ENCODE measurements at places on chromosomes 12 and 14.

DNA sequence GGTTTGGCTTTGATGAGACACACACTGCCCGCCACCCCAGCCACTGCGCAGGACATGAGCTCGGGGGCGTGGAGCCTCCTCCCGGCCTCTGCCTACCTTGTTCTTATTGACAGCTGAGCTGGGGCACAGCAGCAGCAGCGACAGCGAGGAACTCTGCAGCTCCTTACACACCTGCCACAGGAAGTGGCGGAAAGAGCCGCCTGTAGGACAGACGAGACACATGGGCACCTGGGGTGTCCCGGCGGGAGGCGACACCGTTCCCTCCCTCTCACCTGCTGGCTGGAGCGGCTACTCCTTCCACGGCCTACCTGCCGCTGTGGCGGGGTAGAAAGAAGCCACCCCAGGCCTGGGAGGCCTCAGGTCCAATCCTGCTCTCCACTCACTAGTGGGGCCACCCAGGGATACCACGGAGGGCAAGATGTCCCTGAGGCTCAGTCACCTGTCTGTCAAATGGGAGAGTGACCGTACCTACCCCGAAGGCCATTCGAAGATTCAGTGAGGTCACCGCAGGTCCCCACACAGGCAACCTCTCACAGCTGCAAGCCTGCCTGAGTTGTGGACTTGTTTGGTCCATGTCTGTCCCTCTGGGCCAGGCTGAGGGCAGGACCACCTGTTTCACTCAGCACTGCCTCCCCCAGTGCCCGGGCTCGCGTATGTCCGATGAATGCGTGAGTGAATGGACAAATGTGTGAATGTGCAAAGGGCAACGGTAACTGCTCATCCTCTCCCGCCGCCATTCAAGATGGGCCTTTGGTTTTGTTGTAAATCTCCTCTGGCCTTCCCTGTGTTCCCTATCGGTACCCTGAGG, 42.6 kb downstream of the TRAFD1 start:
- no peak for DNase-seq

- DNase-seq, result peak; percentile 62
These were observed 21.2 kb downstream of the PRPF40B start for GRCh38 chr12:49644620-49644994.

DNA sequence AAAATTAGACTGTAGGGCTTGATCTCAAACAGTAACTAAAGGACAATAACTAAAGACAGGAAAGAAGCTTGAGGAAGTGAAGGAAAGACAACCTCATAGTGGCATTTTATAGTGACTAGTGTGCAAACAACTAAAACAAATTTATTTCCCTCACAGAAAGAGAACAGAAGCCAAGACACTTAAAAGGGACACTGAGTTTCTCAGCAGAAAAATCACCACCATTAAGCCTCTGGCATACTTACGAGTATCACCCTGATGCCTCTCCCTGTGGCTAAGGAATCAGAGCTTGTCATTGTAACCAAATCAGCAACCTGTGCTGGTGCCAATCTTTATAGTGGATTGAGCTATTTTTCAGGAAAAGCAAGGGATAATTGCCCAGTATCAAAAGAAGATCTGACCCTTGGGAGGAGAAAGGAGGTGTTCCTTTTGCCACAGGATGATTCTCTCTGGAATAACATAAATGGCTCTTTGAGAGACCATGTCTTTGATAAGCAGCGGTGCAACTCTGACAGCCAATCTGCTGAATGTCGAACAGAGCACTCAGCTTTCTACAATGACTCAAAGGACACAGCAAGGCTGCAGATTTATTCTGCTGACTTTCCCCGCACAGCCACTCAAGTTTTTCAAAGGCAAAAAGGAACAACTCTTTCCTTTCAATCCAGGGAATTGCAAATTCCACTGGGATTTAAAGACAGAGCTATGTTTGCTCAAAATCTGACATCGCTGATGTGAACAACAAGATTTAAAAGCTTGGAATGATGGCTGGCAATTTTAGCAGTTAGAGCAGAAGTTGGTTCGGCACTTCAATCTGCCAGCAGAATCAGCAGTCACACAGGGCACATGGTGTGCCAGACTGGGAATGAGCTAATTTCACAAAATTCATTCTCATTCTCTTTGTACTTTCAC, 34.6 kb downstream of the ATF7 start:
- no peak for DNase-seq

- no peak for DNase-seq
These were observed 2.9 kb upstream of the CALM1 start for GRCh38 chr14:90393966-90394365.

- DNase-seq, result no peak
These were observed 65.3 kb downstream of the PRIMA1 start for GRCh38 chr14:93723001-93723400.

- no peak for DNase-seq
These were observed 65.5 kb upstream of the BDKRB2 start for GRCh38 chr14:96139169-96139568.

- DNase-seq, result no peak
These were observed 12.3 kb downstream of the CCDC91 start for GRCh38 chr12:28202374-28203130.

DNA sequence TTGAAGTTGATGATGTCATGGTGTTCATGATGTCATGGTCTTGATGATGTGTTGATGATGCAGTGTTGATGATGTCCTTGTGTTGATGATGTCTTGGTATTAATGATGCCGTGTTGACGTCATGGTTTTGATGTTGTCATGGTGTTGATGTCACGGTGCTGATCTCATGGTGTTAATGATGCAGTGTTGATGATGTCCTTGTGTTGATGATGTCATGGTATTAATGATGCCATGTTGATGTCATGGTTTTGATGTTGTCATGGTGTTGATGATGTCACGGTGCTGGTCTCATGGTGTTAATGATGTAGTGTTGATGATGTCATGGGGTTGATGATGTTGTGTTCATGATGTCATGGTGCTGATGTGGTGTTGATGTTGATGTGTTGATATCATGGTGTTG, 48.0 kb upstream of the RIMBP2 start:
- peak; percentile 10 for DNase-seq

DNA sequence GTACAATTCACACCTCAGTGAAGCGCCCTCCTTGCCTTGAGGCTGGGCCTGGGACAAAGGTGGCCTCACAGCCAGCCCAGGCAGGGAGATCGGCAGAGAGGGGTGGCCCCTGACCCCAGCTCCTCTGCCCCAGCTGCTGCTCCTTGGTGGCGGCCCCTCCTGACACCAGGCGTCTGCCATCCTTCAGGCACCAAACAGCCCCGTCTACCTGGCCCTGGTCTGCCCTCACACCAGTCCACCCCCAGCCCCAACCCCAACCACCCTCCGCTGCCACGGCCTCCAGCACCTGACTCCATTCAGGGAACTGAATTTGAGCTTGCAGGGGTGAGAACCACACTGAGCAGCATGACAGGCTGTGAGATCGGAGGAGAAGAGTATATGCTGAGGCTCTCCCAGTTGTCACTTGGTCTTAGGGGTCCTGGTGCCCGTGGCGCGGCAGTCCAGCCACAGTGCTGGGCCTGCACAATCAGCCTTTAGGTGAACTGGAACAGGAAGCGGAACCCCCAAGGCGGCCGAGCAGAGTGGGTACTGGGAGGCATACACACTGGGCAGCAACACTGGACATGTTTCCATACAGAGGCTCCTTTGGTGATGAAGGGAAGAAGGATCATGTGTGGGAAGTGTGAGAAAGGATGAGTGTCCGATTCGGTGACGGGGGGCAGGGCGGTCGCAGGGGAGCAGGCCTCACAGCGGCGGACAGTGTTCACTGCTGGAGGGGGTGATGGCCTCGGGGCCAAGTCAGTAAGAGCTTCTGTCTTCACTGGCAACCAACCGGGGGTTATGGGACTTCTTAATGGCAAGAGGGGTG, 18.7 kb downstream of the ZFYVE21 start:
- no peak for DNase-seq

DNA sequence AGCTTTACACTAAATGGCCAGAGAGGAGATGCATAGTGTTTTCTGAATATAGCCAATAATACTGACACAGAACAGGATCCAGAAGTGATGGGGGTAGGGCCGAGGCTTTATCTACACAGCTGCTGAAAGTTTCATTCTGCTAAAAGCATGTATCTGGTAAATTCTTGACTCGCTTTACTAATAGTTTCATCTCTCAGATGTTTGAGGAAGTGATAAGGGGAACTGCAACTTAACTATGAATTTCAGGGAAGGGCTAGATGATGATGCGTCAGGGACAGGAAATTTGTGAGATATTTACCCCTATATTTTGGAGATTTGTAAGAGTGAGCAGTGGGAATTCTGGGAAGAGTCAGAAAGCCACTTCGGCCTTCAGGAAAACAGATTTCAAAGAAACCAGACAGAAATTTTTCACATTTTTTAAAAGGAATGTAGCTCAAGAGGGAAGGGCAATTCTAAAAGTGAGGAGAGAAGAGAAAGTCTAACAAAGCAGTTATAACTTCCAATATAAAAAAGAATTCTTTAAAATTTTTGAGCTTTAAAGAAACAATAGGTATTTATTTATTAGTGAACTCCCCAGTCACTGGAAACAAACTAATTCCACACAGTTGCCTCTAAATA, 243.1 kb downstream of the BCAT1 start:
- no peak for DNase-seq

- DNase-seq, result no peak
These were observed 370 bp downstream of the HRK start for GRCh38 chr12:116880817-116881324.

DNA sequence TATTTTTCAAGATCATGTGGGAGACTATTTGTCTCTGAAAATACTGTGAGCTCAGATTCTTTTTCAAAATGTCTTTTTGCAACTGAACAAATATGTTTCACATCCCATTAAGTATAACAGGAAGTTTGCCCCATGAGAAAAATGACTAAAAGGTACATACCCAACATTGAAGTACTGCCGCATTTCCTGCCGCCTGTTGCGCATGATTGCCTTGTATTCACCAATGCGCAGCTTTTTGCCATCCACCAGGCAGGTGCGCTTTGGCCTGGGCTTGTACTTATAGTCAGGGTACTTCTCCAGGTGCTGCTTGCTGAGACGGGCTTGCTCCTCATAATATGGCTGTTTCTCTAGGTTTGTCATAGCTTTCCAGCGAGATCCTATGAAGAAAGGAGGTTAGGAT, 413.2 kb downstream of the SOX5 start:
- DNase-seq, result no peak

DNA sequence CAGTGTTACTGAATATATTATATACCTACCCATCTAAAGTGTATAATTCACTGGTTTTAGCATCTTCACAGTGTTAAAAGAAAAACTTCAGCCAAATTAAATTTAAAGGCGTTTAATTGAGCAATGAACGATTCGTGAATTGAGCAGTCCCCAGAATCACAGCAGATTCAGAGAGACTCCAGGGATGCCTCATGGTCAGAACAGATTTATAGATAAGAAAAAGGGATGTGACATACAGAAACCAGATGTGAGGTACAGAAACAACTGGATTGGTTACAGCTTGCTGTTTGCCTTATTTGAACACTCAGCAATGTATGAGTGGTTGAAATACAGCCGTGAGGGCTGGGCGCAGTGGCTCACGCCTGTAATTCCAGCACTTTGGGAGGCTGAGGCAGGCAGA, 84.6 kb downstream of the WNK1 start:
- DNase-seq, result no peak

DNA sequence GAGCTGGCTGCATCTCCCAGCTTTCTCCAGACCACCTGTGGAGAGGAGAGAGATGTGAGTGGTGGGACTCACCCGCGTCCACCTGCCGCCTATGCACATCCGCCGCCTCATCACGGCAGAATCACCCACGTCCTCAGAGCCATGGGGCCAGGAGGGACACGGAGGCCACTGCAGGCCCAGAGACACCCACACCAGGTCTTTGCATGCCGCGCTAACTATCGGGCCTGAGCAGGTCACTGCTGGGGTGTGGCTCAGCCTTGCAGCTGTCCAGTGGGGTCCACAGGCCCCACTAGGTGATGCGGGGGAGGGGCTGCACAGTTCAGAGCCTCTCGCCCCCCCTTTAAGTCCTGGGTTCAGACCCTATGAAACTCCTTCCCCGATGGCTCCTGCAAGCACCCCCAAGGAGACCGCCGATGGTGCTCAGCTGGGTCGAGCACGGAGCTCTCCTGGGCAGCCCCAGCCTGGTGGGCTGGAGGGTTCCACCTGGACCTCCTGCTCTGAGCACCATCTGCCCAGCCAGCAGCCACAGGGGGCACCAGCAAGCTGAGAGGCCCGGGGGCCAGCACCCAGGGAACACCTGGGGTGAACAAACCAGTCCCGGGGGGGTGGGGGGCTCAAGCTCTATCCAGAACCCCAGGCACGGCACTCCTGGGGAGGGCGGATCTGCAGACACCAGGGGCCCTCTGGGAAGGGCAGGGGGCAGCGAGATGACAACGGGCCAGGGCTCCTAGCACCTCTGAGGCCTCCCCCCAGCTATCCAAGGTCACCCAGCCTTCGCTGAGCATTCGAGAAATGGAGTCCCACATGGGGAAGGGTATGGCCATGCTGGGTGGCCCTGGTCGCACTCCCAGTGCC, 34.3 kb downstream of the CCNK start:
- DNase-seq, result no peak

GRCh38 chr12:109202770-109203169, 86.4 kb downstream of the ACACB start:
- DNase-seq, result no peak

DNA sequence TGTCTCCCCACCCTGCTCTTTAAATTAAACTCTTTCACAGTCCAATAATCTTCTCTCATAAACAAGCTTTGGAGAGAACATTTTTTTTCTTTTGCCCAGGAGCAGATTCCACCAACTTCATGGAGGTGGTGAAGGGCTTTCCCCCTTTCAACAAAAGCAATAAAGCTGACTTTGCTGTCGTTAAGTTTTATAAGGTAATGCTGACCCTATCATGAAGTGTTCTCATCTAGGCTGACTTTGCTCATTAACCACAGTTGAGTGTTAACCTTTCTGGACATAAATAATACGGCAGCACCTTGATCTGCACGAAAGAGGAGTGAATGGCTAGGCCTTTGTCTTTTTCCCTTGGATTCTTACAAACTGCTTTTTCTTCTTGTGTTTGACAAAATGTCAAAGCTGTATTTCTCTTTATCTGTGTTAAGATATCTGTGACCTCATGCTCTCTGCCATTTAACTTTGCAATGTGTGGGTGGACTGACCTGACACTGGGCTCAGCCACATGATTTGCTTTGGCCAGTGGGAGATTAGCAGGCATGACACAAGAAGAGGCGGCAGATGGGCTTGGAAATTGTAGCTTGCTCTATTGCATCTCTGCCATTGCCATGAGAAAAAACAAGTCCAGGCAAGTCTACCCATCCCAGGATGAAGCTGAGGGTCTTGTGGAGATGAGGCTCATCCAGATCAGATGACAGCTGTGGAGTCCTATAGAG, 470.9 kb upstream of the CCDC196 start:
- no peak for DNase-seq

GRCh38 chr12:19485240-19485639, 45.9 kb downstream of the AEBP2 start:
- no peak for DNase-seq

DNA sequence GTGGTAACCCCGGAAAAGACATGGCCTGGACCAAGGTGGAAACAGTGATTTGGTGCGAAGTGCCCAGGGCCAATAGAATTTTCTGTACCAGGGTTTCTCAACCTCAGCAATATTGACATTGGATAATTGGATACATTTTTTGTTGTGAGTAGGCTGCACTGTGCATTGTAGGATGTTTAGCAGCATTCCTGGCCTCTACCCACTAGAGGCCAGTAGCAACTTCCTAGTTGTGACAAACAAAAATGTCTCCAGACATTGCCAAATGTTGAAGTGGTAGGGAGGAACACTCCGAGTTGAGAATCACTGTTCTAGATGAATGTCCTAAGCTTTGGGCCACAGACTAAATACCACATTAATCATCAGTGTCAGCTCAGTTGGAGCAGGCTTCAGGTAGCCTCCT, 6.2 kb upstream of the CGRRF1 start:
- peak; percentile 54 for DNase-seq

Measured in HT1080 (cell line).